ENCODE measurements at places on chromosomes 3 and 15.

DNA sequence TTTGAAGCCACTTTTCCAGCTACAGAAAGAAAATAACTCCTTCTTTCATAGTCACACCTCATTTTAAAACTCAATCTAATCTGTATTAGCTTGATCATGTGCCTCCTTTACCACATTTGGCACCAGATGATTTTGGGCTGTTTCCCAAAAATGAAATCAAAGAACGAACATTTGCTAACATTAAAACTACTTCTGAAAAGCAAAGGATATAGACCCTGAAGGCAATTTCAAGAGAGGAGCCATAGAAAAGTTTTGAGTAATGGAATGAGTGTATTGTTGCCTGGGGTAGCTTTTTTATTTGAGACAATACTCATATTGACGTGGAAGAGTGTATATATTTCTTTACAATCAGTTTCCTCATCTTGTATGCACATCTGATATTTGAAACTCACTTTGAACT is 152.8 kb upstream of the TBL1XR1 start:
- no peak for DNase-seq

GRCh38 chr3:120350401-120350941 is 1.3 kb upstream of the LRRC58 start:
- DNase-seq = no peak

DNA sequence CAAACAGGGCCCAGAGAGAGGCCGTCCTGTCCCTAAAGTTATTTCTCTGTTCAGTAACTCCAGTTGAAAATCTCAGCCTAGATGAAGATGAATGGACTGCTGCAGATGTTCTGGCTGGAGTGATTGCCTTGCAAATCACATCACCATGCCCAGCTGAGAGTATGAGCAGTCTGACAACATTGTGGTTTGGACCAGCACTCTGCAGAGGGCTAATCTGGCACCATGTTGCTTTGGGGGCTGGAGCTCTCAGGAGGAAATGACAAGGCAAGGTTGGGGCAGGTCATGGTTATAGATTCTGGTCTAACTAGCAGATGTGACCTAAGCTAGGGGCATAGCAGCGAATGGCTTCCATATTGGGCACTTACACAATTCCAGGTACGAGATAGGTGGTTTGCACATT is 314.2 kb downstream of the CLSTN2 start:
- no peak for DNase-seq

DNA sequence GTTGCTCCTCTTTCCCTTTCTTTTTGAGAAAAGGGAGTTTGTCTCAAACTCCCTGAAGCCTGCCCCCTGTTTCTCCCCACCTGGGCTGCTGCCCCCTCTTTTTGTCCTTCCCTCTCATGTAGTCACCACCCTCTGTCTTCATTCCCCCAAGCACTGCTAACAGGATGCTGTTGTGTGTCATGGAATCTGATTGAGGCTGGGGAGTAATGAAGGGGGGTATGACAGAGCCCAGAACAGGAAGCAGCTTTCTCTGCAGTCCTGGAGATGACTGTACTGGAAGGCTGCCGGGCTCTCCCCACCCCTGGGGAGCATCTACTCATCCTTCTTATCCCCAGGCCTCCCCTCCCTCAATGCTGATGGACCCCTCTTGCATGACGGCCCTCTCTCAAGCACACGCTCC is 181.6 kb downstream of the ABHD5 start:
- no peak for DNase-seq

- DNase-seq = no peak
Observed at GRCh38 chr15:98893401-98893800, 114.2 kb downstream of the PGPEP1L start.

DNA sequence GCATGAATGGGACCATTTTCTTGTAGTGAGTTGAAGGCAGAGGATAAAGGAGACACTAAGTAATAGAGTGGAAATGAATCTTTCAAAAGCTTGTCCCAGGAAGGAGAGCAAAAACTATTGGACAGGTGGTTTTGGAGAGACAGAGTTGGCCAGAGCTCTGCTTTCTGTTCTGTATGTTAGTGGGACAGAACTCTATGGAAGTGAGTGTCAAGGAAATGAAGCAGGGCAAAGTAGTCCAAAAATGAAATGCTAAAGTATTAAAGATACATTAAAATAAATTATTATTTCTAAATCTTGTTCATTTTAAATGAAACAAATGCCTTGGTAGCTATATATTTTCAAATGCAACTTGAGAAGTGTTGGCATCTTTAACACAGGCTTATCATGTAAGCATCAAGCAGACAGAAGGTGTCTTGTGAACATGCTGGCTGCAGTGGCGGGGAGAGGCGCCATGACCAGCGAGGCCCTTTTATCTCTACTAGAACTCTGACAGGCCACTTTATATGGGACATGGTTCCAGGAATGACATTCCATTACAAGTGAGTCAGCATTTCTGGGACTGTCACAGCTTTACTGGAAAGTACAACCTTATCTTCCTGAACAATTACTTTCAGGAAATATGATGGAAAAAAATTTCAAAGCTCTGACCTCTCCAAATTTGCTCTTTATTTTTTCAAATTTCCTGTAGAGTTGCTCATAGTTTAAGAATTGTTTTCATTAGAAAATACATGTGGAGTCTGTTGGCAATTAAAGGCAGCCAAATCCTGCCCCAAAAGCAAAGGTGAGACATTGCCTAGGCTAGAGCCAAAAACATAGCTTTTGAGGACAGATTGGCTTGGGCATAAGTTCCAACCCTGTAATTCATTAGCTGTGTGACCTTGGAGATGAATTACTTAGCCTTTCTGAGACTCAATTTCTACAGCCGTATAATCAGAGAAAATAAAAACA is 106.5 kb downstream of the ECT2 start:
- DNase-seq = no peak

GRCh38 chr3:195904368-195904767 is 4.0 kb downstream of the TNK2 start:
- DNase-seq = peak; percentile 12

DNA sequence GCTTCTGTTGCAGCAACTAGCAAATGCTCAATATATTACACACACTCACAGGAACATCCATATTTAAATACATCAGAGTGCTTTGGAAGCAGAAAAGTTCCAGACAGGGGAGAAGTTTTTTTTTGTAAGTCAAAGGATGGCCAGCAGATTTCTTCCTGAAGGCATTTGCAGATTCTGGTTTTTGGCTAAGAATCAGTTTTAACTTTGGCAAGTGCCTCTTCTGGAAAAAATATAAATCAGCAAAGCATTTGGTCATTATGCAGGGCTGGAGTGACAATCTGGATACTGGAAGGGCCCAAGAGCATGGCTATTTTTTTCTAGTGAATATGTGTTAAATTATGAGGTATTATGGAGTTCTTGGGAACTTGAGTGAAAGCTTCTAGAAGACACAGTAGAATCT is 495.3 kb upstream of the ARPP21 start:
- no peak for DNase-seq

DNA sequence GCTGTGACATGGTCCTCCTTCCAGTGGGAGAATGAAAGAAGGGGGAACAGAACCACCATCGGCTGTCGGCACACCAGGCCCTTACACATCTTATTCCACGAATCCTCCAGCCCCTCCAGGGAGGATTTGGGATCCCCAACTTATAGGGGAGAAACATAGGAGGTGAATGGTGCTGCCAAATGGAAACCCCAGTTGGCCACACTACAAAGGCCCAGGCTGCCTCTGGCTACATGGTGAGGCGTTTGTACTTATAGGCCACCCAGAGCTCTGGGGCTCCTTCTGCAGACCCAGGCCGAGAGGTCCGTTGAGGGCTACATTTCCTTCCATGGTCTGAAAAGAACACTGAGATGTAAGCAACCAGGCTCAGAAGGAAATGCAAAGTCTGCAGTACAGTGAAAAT is 12.0 kb downstream of the AMOTL2 start:
- DNase-seq = no peak

DNA sequence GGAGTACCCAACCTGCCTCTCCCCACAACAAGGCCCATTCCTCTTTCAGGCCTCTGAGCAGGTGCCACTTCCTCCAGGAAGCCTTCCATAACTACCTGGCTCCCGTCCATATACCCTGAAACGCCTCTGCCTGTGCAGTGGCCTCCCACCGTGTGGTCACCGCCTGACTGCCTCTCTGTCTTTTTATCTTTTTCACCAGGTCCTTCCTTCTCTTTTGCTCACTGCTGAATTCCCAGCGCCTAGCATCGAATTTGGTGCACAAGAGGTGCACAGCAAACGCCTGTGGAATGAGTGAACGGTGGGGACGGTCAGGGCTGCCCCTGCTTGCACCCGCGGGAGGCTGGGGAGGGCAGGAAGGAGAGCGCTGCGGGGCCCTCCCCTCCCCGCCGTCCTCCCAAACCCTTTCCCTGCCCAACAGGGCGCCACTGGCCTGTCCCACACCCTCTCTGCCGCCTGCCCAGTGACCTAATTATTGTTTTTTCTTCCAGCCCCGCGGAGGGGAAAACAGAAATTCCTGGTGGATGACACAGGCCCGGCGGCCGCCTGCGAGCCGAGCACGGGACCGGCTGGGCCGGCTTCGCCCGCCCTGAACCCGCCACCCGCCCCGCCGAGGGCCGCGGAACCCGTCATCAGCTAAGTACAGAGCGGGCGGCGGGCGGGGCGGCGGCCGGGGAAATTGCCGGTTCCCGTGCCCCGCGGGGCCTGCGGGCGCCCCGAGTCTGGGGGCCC is 140.1 kb downstream of the SMAD6 start:
- no peak for DNase-seq

GRCh38 chr15:39269352-39269751 is 311.5 kb upstream of the THBS1 start:
- DNase-seq = no peak

DNA sequence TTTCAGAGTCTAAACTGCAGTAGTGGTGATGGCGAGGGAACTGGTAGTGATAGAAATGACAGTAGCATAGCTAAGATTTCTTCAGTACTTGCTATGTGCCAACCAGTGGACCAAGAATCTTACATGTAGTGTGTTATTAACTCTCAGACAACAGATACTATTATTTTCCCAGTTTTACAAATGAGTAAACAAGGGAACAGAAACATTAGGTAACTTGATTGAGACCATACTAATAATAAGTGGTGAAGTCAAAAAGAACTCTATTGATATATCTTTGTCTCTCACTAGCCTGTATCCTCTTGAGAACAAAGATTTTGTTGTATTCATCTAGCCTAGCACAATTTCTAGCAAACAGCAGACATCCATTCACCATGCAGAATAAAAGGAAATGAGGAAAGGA is 250.1 kb downstream of the ZBTB20 start:
- DNase-seq = no peak

GRCh38 chr15:89225588-89225987 is 4.2 kb upstream of the RLBP1 start:
- DNase-seq = no peak

GRCh38 chr3:38226273-38226672 is 39.3 kb upstream of the SLC22A13 start:
- DNase-seq = no peak

DNA sequence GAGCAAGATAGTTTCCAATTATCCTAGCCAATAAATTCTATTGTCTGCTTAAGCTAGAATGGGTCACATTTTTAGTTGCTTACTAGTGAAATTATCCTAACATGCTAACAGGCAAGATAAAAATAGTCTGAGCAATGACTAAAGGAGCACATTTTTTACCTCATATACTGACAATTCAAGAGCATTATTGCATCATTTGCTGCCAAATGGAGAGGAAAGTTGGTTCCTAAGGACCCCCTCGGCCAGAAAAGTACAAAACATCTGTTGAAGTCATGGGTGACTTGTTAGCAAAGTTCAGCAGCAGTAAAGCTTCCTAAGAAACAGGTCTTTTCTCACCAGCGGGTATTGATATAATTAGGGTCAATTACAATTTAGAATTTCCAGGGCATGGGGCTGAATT is 1001.0 kb downstream of the FHIT start:
- DNase-seq = no peak

- no peak for DNase-seq
Observed at GRCh38 chr3:10417847-10418246, 87.5 kb downstream of the ATP2B2 start.

DNA sequence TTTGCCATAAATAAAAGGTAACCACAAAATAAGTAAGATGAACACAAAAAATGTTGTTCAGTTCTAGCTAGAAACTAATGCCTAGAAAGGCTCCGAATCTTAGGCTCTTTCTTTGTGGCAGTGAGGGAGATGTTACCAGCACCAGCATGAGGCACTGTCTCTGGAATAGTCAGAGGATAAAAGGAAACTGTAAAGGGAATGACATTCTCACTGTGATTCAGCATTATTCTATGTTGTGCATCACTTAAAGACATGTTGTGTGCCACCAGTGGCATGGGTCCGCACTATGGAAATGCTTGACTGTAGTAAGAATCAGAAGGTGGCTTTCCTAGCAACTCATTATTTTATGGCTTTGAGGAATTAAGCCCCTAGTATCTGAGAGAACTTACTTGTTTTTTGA is 70.8 kb downstream of the SEC22A start:
- DNase-seq = no peak

DNA sequence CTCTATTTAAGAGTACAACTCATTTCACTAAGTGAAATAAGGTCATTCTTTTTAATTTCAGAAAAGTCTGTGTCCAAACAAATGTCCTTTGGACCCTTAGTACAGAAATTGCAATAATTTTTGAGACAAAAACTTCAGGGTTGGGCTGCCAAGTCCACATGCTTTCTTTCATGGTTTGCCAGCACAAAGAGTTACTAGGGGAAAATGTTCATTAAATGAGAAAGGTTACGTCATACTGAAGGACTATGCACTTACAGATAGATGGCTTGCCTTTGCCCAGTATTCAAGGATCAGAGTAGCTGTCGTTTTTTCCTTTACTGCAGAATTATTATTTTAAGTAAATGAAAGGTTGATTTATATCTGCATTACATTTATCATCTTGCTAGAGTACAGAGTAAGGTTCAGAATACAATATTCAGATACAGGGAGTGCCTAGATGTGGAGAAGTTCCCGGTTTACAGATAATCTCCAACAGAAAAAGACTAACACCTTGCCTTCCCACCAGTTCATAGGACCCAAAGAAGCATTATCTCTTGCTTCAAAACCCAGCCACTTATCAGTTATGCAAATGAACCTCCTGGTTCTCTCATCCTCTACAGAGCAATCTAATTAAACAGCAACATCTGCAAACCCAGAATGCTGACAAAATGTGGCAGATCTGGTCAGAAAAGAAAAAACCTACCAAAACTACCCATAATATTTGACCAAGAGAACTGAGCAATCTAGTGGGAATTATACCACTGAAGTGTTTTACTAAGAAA is 179.3 kb downstream of the FRMD5 start:
- no peak for DNase-seq

- no peak for DNase-seq
Observed at GRCh38 chr3:145953316-145953715, 207.7 kb downstream of the PLOD2 start.

- DNase-seq = no peak
Observed at GRCh38 chr3:71217640-71218222, 365.8 kb downstream of the FOXP1 start.

- no peak for DNase-seq
Observed at GRCh38 chr3:191133359-191133758, 65.7 kb upstream of the OSTN start.

GRCh38 chr3:142287866-142288638 is 62.7 kb upstream of the GK5 start:
- no peak for DNase-seq

All from natural killer cell treated with Interleukin-12 subunit alpha and Interleukin-12 subunit beta and Interleukin-15 and Interleukin-18, amount 100 ng/mL, for 72 hours (primary cell).